GOT3 (cell line): ENCODE measurements at places on chromosomes 11 and 22.

- DNase-seq = no peak
Observed at GRCh38 chr22:38258895-38259294, 13.9 kb downstream of the TMEM184B start.

DNA sequence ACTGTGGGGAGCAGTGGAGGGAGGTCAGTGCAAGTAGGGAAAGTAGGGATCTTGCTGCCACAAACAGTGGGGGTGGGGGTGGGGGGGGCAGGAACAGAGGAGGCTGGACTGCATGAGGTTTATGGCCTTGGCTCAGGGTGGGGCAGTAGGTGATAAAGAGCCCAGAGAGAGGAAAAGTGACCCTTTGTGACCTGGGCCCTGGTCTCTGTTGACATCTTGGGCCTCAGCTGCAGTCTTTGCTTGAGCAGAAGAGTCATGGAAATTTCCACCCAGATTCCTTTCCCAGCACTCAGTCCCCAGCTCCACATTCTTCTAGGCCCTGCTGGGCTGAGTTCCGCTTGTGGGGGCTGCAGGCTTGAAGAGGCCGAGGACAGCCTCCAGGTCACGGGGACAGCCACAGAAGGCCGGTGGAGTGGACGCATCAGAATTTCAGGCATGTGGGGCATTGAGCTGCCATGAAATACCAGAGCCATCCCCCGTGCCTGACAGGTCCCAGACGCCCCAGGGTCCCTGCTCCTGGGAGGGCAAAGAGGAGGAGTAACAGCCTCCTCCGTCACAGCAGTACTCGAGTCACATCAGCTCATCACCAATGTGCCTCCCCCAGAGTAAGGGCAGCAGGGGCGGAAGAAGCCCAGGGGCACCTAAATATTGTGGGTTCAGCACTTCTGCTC, 9.7 kb upstream of the MALAT1 start:
- no peak for DNase-seq

- DNase-seq = no peak
Observed at GRCh38 chr11:3903207-3903896, 47.9 kb downstream of the STIM1 start.

DNA sequence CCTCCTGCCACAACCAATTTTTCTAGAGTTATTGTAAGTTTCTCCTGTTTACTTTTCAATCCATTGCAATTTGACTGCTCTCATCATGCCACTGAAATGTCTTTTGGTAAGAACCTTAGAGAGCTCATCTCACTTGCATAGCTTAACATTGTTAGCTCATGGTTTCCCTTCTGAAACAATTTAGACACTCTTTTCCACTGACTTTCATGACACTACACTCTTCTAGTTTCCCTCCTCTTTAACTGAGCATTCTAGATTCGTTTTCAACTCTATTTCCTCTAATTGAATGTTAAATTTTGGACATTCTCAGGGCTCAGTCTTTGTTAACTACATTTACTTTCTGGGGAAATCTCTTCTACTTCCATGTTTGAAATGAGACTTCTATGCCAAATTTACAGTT, 369.1 kb downstream of the JRKL start:
- no peak for DNase-seq
